Kidney capillary endothelial cell (primary cell): ENCODE measurements at places on chromosomes 1 and 21.

- peak; percentile 51 for DNase-seq
Observed at GRCh38 chr21:16241479-16241963, 511.7 kb downstream of the USP25 start.

DNA sequence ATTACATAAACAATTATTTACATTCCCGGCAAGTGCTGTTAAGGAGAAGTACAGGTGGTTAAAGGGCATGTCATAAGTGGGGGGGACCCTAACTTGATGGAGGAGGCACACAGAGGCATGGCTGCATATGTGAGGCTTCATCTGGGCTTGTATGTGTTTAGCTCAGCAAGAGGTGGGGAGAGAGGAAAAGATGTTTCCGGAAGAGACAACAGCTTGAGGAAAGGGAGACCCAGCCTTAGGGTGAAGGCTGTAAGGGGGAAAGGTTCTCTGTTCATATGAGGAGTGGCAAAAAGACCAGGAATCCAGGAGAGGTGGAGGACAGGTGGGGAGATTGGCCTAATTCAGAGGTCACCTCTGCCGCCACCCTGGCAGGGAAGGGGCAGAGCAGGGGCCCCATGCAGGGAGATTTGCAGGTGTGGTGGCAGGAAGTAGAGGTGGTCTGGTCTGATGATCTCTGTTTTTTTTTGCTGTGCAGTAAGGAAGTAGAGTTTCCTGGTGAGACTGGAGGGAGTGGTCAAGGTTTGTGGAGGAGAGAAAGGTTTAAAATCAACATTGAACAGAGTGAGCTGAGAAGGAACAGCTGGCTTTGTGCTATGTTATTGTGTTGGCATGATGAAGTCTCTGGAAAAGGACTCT lies 9.0 kb downstream of the TRAF5 start:
- DNase-seq = no peak

GRCh38 chr1:8903908-8904650 lies 25.6 kb upstream of the ENO1 start:
- no peak for DNase-seq

DNA sequence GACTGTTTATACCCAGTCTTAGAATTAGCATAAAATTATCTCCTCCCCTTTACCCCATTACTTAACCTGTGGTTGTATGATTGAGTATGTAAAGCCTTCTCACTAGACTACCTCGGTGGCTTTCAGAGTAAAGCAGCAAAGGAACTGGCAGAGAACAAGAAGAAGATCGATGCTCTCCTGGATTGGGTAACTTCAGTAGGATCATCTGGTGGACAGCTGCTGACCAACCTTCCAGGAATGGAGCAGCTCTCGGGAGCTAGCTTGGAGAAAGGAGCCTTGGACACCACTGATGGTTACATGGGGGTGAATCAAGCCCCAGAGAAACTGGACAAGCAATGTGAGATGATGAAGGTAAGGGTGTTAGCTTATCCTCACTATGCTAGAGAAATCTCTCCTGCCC lies 138.6 kb upstream of the BMP8A start:
- no peak for DNase-seq

- DNase-seq = no peak
Observed at GRCh38 chr1:205630241-205630640, 1.6 kb downstream of the ELK4 start.

- no peak for DNase-seq
Observed at GRCh38 chr1:186595969-186596368, 84.3 kb downstream of the PTGS2 start.
